Stimulated activated CD8-positive, alpha-beta memory T cell treated with anti-CD3 and anti-CD28 coated beads, Interleukin-2, amount 100 ng/mL, for 48 hours (primary cell): ENCODE measurements at places on chromosomes 13 and 19.

GRCh38 chr13:29761815-29762214 lies 88.6 kb downstream of the UBL3 start:
- DNase-seq = no peak

GRCh38 chr19:23263870-23264590 lies 13.8 kb upstream of the ZNF724 start:
- no peak for DNase-seq

DNA sequence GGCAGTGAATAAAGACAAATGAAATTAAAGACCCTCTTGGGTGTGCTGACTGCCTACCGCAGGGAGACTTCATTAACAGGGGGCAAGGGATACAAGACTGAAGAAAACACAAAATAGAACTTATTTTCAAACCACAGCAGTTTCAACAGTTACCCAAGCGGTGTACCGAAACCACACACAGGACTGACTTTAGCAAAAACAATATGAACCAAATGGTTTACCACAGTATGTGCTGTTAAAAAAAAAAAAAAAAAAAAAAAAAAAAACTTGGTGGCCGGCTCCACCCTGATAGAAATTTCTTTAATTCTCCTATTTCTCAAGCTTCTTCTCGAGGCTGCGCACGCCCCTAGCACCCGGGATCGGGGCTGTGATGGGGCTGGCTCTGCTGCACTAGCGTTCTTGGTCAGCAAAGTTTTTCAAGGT lies 42.6 kb downstream of the KLF2 start:
- no peak for DNase-seq

DNA sequence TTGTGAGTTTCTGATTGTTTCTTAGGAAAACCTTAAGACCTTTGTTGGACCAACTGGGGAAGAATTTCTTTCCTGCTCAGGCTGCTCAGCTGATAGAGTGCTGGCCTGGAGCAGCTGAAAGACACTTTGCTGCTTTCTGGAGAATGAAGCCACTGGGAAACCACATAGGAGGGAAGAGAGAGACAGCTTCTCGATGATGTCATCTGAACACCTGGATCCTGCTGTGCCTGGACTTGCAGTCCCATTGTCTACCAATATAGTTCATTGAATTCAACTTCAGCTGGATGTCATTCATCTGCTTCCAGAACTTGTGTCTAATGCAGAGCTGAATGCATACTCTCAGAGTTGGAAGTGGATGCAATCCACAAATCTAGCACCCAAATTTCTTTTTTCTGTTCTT lies 34.3 kb upstream of the TSHZ3 start:
- DNase-seq = no peak

DNA sequence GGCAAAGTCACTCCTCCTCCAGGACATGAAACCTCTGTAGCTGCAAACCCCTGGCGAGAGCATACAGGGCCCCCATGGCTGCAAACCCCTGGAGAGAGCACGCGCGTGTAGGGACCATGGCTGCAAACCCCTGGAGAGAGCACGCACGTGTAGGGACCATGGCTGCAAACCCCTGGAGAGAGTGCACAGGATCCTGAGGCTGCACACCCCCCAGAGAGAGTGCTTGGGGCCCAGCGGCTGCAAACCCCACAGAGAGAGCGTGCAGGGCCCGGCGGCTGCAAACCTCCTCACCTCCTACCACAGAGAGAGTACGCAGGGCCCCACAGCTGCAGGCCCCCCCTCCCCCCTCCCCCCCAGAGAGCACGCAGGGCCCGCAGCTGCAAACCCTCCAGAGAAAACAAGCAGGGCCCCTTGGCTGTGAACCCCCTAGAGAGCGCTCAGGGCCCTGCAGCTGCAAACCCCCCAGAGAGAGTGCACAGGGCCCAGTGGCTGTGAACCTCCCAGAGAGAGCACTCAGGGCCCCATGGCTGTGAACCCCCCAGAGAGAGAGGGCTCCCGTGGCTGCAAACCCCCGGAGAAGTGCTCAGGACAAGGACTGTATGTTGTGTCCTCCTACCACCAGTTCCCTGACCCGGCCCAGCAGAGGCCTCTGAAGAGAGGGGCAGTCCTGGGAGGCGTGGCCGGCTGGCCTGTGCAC lies 7.3 kb downstream of the ADPRHL1 start:
- DNase-seq = no peak

GRCh38 chr13:95546919-95547318 lies 5.6 kb upstream of the CLDN10 start:
- no peak for DNase-seq

GRCh38 chr13:41693434-41693833 lies 236.1 kb downstream of the RGCC start:
- no peak for DNase-seq

DNA sequence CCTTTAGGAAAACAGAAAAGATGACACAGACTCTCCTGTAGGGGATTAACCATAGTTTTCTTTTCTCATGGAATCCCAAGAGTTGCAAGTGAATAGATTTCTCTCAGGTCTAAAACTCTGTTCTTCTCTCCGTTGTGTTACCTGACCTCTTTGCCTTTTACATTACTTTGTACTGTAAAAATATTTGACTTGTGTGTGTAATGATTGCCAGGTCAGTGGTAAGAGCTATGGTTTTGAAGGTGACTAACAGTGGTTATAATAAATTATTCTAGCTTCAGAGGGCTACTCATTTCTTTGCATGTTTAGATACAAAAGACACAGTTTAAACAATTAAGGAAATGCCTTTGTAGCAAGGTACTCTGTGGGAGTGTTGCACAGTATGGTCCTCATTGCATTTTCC lies 23.0 kb upstream of the PSG2 start:
- DNase-seq = no peak

GRCh38 chr19:16034958-16035560 lies 41.2 kb upstream of the TPM4 start:
- DNase-seq = no peak

- DNase-seq = no peak
Measured at GRCh38 chr13:109781384-109782065, 4.9 kb downstream of the IRS2 start.

- no peak for DNase-seq
Measured at GRCh38 chr19:33921165-33921564, 124.5 kb downstream of the KCTD15 start.

GRCh38 chr19:19179548-19180441 lies 9.7 kb upstream of the MEF2B start:
- DNase-seq = no peak

- DNase-seq = no peak
Measured at GRCh38 chr19:29211562-29212355, 1.2 kb downstream of the UQCRFS1 start.

DNA sequence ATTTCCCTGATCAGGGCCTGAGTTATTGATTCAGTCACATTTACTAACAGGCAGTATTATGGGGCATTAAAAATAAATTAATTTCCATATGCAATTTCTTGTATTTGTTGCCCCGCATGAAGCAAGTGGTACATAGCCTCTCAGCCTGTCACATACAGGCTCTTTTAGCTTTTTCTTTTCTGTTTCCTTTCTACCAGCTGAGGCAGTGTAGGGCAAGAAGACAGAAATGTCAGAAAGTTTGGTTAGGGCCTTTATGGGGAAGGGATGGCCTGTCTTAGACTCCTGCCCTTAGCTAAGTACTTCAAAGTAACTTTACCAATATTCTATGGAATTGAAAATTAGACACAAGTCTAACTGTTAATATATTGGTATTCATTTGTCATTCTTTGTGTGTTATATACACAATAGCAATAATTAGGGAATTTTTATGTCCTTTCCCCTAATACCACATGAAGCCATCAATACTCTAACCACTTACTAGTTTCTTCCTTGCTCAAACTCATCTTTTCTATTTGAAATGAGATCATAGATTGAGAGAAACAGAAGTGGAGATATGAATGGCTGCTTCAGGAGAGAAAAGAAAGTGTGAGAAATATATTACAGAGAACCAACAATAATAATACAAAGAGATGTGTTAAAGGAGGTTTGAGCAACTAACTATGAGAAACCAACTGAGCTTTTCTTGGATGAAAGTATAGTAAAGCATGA lies 669.6 kb downstream of the PCDH17 start:
- no peak for DNase-seq

GRCh38 chr13:24683838-24684599 lies 3.8 kb downstream of the ATP12A start:
- DNase-seq = peak; percentile 64

DNA sequence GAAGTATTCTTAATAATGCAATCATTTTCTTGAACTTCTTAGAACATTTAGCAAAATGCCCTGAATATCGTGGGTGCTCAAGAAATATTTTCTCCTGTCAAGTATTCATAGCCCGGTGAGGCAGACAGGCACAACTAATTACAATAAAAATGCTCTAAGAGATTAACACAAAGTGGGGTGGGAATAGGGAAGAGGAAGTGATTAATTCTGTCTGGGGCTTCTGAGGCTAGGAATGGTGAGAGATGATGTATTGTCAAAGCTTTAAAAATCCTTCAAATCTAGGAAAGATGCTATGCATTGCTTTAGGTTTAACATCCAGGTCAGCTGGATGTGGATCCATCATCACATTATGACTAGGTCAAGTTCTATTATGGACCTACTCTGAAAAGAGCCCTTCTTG lies 66.9 kb upstream of the POSTN start:
- no peak for DNase-seq

GRCh38 chr19:22503524-22503923 lies 81.4 kb upstream of the ZNF98 start:
- no peak for DNase-seq

- peak; percentile 41 for DNase-seq
Measured at GRCh38 chr13:99380921-99381645, 73.9 kb upstream of the GPR183 start.

- no peak for DNase-seq
Measured at GRCh38 chr19:17873786-17874757, 2.3 kb downstream of the SLC5A5 start.

GRCh38 chr19:34067861-34068271 lies 104.4 kb upstream of the LSM14A start:
- DNase-seq = no peak

DNA sequence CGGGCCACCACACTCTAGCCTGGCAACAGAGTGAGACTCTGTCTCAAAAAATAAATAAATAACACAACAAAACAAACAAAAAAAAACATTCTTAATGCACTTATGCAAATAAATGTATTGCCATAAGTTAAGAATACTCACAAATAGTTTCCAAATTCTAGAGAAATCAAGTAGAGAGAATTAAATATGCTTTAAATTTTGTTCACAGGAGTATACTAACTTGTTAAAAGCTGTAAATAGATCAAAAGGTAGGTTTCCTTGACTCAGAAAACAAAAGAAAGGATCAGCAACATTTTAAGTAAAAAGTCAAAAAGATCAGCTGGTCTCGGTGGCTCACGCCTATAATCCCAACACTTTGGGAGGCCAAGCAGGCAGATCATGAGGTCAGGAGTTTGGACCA lies 50.5 kb upstream of the ZNF429 start:
- DNase-seq = no peak

DNA sequence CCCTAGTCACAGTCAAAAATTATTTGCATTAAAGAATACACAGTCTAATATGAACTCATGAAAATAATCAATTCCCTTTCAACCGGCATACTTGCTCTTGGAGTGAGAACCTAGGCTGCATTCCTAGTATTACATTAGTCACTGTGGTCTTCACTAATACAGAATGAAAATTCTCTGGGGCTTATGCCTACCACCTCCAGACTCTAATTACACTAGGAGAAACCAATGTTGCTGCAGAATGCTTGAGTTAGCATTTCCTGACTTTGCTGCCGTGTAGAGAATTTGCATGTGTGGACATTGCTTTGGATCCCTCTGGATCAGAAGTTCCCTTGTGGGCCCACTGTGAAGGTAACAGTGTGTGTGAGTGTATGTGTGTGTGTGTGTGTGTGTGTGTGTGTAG lies 87.8 kb downstream of the CCNA1 start:
- DNase-seq = no peak

GRCh38 chr13:99067159-99067985 lies 89.5 kb upstream of the DOCK9 start:
- no peak for DNase-seq

DNA sequence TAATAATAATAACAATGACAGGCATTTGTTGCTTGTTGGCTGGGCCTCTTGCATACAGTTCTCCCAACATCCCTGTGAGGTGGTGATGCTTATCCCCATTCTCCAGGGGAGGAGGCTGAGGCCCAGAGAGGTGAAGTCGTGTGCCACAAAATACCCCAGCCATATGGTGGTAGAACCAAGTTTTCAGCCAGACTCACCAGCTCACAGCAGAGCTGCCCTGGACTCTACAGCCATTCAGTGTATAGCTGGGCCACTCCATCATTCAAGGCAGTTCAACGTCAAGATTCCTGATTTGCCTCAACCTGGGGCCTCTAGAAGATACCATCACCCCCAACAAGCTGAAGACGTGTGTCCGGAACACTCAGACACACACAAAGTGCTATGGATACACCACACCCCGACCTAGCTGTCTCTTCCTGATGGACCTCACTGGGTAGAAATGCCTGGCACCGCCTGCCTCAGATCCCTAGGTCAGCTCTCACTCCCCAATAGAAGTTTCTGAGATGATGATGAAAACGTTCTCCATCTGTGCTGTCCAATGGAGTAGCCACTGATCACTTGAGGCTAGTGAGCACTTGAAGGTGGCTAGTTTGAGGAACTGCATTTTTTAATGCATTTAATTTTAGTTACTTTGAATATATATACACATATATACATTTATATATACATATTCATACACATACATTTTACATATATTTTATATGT lies 4.3 kb upstream of the CEACAM19 start:
- DNase-seq = no peak

DNA sequence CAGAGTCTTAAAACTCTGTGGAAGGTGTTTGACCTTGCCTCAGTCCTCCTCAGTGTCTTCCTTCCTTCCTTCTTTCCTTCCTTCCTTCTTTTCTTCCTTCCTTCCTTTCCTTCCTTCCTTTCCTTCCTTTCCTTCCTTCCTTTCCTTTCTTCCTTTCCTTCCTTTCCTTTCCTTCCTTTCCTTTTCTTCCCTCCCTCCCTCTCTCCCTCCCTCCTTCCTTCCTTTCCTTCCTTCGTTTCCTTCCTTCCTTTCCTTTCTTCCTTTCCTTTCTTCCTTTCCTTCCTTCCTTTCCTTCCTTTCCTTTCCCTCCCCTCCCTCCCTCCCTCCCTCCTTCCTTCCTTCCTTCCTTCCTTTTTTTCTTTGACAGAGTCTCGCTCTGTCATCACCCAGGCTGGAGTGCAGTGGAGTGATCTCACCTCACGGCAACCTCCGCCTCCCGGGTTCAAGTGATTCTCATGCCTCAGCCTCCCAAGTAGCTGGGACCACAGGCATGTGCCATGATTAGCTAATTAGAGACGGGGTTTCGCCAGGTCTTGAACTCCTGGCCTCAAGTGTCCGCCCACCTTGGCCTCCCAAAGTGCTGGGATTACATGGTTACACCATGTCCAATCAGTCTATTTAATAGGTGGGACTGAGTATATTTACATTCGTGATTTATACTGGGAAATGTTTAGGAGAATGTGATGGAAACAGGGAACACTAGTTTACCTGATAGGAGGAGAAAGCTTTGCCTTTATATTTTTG lies 16.3 kb downstream of the ZNF507 start:
- DNase-seq = no peak
